Right forelimb (tissue), 1 donor: ENCODE measurements at places on chromosomes 1 and 21.

DNA sequence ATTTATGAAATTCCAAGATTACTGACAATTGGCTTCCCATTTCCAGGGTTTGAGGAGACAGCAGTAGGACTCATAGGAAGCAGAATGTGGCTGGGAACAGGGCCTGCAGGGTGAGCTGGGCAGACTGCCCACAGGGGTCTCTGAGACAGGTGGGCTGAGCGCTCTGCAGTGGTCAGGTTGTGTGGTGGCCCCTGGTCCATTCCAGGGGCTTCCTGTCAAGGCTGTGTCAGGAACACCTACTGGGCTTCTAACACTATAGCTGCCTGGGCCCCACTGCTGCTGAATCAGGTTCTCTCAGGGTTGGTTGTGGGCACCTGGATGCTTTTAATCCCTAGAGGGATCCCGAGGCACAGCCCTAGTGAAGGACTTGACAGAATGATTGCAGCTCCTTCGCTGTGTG, 72.1 kb downstream of the BACE2 start:
- DNase-seq, result no peak

DNA sequence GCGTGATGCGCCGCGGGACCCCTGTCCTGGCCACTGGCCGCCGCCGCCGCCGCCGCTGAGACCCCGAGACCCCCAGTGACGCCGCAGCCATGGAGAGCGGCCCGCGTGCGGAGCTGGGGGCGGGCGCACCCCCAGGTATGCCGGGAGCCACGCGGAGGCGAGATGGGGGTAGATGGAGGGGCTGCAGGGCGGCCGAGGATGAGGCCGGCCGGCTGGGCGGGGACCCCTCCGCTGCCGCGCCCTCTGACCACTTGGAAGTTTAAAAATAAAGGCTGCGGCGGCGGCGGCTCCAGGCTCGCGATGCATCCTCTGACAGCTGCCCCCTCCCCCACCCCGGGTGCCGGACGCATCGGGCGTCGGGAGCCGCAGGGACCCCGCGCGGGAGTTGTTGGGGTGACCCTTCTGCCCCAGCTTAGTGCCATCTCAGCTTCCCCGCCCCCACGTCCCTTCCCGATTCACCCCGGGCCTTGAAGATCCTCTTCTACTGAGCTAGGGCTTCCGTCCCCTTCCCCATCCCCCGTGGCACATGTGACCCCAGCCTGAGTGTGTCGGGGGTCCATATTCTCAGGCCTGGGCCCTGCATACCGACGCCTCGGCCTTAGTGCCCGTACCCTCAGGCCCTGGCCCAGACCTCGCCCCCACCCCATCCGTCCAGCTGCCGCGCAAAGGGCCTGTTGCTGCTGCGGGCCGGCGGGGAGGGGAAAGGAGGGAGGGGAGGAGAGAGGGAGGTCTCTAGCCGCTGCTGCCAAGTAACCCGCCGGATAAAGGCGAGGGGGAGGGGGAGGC, 562 bp downstream of the MAP7D1 start:
- DNase-seq, result peak; percentile 87

- no peak for DNase-seq
These were observed 135.4 kb upstream of the BACE2 start for GRCh38 chr21:41032541-41032940.

DNA sequence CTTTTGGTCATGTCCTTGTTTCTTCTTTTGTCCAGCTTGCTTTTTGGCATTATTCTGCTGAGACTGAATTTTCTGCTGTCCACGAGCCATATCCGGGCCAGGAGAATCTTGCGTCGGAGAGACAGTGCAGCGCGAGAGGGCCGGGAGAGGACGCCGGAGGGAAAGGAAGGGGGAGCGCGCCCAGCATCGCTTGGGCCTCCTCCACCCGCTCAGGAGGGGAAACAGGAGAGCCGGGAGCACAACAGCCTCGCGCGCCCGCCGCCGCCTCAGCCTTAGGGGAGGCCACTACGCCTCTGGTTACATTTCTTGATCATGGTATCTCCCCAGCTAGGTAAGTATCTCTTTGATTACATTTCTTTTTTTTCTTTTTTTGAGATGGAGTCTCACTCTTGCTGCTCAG, 7.4 kb upstream of the DEGS1 start:
- DNase-seq, result peak; percentile 61

GRCh38 chr21:43975469-43976098, 36.5 kb upstream of the TRAPPC10 start:
- DNase-seq, result peak; percentile 87

DNA sequence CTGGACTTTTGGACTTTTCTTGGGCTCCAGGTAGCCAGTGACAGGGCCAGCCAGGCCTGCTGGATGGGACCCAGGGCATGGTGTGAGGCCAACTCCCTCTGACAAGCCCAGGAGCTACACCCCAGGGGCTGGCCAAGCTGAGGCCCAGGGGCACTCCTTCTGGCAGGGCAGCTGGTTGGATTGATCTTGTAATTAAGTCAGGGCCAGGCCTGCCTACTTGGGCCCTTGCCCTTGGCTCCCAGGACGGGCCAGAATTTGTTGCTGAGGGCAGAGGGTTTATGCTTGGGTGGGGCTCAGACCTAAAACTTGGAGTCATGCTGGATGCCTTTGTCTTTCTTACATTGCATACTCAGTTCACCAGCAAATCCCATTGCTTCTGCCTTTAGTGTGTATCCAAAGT, 20.7 kb downstream of the KCNA2 start:
- DNase-seq, result peak; percentile 29

- DNase-seq, result no peak
These were observed 15.9 kb downstream of the SLC27A3 start for GRCh38 chr1:153790966-153791647.

- DNase-seq, result no peak
These were observed 130.1 kb upstream of the HOOK1 start for GRCh38 chr1:59684698-59685097.

GRCh38 chr1:165632491-165632890, 1.5 kb downstream of the MGST3 start:
- no peak for DNase-seq

GRCh38 chr1:54811066-54811465, 9.9 kb upstream of the TTC22 start:
- DNase-seq, result peak; percentile 39

DNA sequence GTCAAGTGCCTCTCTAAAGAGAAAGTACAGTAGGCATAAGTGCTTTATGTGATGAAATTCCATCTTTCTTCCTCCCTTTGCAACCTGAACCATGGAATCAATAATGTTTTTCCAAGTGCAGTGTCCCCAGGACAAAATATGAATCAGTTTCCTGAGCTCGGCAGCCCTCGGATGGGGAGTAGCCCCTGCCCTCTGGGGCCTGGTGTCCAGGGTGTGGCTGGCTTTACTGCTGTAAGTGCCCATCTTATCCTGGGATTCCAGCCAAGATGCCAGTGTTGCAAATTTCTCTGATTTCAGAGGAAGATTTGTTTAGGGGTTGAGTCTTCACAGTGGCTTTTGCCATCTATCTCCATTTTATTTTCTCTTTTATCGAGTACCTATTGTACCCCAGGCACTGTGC, 40.5 kb upstream of the SRP9 start:
- no peak for DNase-seq

GRCh38 chr1:211713231-211713630, 37.8 kb upstream of the NEK2 start:
- no peak for DNase-seq

- no peak for DNase-seq
These were observed 118.0 kb downstream of the IER5 start for GRCh38 chr1:181206513-181206912.

- no peak for DNase-seq
These were observed 268.5 kb downstream of the DUSP10 start for GRCh38 chr1:221473411-221473810.

GRCh38 chr1:61082311-61083012, at the start of gene NFIA:
Gene NFIA (plus strand): TSS chr1:61082561.
- DNase-seq, result peak; percentile 76

DNA sequence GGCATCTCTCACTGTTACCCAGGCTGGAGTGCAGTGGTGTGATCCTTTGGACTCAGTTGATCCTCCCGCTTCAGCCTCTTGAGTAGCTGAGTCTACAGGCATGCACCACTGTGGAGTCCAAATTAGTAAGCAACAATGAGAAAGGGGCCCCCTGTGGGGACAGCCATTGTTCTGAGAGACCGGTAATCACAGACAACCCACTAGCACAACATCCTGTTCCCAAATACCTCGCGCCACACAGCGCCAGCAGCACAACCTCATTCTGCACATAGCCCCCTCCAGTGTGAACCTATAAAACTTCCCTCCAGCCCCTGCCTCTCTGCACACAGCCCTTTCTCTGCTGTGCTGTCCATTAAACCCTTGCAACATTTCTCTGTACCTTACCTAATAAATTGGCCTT, 226.4 kb downstream of the DYRK1A start:
- DNase-seq, result no peak

- DNase-seq, result no peak
These were observed 52.7 kb downstream of the AGBL4 start for GRCh38 chr1:49971088-49971487.

GRCh38 chr1:223843934-223844786, 1.6 kb downstream of the TP53BP2 start:
- DNase-seq, result no peak

- no peak for DNase-seq
These were observed 203.0 kb downstream of the GRIK3 start for GRCh38 chr1:36831186-36831810.

DNA sequence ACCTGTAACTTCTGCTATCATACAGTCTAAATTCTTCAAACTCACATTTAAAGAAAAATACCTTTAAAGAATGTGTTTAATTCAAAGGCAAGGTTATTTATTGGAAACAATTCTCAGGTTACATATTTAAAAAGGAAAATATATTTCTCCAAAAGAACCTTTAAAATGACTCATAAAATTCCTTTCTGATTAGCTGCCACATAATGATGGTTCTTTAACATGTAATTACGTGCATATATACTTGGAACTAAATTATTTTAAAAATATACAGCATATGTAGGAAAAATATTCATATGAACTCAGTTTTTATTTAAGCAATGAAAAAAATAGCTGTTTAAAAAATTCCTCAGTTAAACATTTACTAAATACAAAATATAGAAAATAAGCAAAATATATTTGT, 173.6 kb downstream of the COP1 start:
- DNase-seq, result no peak

- peak; percentile 56 for DNase-seq
These were observed 108.0 kb downstream of the TNNI3K start for GRCh38 chr1:74343216-74343615.

GRCh38 chr1:28056129-28056925, 32.1 kb downstream of the EYA3 start:
- no peak for DNase-seq

DNA sequence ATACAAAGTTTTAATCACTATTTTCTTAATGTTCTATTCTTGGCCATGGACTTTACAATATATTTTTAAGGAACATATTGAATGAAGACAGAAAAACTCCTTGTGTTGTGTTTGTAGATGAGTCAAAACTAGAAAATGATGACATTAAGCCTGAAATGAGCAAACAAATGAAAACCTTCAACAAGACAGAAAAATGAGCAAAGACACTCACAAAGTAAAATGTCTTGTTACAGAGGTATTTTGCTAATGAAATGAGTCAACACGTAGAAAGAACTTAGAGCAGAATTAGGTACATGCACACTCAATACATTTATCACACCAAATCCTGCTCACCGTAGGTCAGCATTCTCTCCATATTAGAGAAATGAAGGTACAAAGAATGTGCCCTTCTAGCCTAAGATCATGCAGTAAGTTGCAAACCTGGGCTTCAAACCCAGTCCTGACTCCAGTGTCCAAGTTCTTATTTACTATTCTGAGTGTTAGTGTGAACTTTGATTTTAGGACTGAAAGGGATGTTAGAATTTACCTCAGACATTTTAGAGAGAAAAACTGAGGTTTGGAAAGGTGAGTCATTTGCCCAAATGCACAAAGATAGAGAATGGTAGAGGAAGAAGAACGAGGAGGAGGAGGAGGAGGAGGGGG, 133.9 kb upstream of the SGIP1 start:
- DNase-seq, result no peak

DNA sequence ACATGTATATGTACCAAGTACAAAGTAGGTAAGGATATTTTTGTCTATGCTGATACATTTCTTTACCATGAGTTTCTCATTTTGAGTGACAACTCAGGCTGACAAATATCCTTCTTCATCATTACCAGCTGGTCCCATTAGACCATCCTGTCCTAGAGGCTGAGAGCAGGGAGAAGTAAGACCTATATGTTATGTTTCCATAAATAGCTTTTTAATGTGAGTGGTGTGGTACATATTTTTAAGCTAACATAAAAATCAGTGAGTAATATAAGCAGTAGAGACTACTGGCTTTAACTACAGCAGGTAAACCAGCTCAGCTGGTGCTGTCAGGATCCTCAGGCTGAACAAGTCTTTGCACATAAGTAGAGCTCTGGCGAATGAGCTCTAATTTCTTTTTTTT, 62.4 kb downstream of the CLEC20A start:
- DNase-seq, result no peak

- no peak for DNase-seq
These were observed 157.0 kb upstream of the GREM2 start for GRCh38 chr1:240768979-240769378.

DNA sequence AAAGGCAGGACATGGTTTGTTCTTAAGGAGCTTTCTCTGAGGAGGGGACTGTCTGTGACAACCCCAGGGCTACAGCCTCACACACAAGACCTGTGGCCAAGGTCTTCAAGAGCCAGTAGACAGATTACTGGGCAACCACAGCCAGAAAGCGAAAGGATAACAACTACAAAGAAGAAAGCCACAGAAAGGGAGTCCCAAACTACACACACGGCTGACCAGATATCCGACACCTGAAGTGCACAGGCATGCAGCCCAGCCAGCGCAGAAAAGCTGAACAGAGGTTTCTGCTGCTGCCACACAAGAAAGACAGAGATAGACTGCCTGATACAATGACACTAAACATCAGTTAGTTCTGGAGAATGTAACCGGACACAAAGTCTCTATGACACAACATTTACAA, 21.4 kb upstream of the NADK start:
- DNase-seq, result no peak

DNA sequence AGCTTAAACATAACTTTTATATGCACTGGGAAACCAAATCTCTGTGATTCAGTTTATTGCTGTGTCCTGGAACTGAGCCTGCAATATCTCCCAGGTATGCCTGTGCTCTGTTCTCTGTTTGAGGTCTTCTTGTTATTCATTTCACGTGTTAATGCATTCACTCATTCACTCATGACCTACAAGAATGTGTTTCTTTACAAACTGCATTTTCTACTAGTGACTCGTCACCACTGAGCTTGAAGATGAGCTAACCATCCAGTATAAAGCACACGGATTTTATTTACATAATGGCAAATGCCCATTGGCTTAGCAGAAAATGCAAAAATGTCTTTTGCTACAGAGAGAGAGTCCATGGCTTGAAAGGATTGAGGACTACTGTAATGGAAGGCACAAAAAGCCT, 75.0 kb upstream of the DUSP10 start:
- DNase-seq, result no peak

DNA sequence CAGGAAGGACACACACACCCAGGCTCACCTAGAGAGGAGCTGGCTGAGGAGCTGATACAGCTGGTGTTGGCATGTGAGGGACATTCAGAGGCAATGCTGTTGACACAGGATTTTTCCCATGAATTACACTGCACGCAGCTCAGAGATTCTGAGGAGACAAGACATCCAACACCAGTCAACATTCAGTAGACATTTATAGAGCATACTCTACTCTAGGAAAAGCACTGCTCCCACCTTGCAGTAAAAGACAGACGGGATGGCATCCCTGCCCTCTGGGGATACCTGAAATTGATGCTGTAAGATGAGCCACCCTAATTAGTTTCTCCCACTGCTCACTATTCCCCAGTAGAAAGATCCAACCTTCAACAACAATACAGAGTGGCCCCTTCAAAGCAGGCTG, 5.1 kb downstream of the LYPD8 start:
- no peak for DNase-seq

GRCh38 chr1:236524142-236524894, 536 bp downstream of the LGALS8 start:
- peak; percentile 81 for DNase-seq

- DNase-seq, result no peak
These were observed 63.9 kb downstream of the USP25 start for GRCh38 chr21:15793550-15794235.
